ENCODE measurements at places on chromosomes 4 and X.

GRCh38 chr4:147971116-147971515 lies 239.2 kb downstream of the ARHGAP10 start:
- DNase-seq = no peak

DNA sequence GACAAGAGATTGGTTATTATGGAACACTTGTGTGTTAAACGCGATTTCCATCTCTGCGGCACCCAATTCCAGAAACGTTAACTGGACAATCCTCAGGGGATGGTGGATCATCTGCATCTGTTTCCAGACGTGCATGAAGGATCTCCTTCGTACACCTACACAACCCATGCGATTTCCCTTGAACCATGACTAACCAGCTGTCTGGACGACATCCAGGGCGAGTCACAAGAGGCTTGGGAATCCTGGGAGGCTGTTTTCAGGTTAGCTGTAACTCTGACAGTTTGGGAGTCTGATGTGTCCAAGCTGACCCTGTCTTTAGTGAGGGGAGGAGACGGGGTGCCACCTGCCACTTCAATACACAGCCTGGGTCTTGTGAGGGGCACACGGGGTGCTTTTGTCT lies 84.5 kb downstream of the GATB start:
- no peak for DNase-seq

DNA sequence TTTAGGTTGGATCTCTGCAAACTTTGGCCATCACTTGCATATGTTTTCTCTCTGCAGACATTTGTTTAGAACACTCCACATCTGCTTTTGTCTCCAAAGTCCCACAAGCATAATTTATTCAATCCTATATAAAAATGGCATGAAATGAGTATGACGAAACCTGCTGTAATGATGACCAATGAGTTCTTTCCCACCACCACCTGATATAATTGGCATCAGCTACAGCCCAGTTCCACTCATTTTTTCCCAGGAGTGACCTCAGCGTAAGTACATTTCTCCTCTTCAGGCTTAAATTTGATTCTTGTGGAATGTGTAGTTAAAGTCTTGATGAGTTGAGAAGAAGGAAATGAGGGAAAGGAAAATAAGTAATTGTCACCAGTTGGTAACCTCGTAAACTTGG lies 205.1 kb downstream of the AWAT2 start:
- no peak for DNase-seq

DNA sequence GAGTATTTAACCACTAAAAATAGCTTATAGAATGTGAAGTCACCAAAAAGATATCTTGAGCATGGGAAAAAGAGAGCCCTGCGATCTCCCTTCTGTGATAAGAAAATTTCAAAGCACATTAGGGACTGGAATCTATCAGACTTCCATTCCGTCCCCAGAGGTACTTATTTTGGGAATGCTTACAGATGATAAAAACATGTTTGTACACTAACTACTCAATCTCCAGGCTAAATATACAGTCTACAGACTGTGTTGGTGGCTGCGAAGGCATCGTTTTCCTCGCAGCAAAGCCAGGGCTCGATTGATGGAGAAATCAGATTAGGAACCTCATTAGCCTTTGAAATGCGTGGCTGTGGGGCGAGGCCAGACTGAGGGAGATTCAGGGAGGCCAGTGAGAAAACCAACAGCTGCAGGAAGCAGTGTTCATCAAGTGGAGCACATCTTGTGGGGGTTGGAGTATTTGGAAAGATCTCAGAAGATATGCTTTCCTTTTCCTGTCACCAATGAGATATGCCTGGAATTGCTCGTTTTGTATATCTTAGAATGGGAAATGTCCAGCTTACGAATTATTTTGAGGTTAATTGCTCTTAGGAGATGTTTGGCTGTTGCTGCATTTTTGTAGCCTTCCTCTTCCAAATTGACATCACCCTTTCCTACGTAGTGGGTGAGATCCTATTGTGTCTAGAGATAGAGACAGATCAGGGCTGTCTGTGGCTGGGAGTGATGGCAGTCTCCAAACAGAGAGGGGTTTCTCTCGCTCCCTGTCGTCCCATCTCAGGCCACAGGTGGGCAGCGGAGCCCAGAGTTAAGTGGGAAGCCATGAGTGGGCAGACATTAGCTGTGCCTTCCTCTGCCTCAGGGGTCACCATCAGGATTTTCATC lies 224.9 kb upstream of the FAT1 start:
- no peak for DNase-seq

GRCh38 chrX:11531226-11531625 lies 134.5 kb downstream of the ARHGAP6 start:
- no peak for DNase-seq

DNA sequence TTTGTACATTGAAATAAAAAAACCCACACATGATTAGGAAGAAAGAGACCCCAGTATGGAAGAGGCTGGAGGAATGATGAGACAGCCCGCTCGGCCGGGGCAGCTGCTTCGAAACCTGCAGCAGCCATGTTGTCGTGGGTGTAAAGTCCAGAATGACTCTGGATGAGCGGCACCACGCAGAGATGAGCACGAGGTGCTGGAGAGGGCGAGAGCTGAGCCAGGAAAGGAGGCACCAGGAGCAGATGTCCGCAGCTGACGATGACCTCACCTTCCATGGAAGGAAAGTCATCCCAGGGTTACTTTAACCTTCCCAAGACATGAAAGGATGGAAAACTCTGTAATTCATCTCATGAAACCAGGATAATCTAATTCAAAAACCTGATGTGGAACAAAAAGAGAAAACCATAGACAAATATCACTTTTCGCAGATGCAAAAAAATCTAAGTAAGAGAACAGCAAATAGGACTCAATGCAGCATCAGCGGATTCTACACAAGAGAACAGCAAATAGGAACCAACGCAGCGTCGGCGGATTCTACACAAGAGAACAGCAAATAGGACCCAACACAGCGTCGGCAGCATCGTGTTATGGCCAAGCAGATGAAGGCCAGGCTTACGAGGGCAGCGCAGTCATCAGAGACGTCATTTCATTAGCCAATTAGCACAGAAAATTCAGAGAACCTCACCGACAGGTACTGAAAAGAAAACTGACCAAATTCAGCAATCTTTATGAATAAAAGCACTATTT lies 25.9 kb upstream of the SPON2 start:
- DNase-seq = no peak

- no peak for DNase-seq
These were observed 1677.3 kb upstream of the TENM3 start for GRCh38 chr4:180565856-180566431.

DNA sequence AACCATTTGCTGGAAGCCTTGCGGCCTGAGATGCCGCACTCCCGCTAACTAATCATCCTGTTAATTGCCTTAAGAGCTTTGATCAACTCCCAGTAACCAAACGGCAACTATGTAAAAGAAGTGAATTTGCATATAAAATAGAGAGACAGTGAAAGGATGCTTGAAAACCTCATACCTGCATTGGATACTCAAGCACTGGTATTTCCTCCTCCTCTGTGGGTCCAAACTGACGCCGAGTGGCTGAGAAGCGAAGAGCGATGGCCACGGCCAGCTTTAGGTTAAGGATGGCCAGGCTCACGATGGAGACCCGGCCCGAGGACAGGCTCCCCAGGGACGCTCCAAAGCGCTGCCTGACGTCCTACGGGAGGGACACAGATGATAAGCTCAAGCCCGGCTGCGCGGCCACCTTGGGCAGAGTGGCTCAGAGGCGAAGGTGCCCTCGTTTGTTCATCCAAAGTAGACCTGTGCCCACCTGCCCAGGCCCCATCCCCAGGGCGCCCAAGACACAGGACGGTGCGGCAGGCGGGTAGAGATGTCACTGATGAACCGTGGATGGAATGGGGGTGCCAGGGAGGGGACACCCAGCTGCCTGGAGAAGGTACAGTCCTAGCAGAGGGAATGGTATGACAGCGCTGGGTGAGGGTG lies 43.6 kb downstream of the ACOX3 start:
- no peak for DNase-seq

DNA sequence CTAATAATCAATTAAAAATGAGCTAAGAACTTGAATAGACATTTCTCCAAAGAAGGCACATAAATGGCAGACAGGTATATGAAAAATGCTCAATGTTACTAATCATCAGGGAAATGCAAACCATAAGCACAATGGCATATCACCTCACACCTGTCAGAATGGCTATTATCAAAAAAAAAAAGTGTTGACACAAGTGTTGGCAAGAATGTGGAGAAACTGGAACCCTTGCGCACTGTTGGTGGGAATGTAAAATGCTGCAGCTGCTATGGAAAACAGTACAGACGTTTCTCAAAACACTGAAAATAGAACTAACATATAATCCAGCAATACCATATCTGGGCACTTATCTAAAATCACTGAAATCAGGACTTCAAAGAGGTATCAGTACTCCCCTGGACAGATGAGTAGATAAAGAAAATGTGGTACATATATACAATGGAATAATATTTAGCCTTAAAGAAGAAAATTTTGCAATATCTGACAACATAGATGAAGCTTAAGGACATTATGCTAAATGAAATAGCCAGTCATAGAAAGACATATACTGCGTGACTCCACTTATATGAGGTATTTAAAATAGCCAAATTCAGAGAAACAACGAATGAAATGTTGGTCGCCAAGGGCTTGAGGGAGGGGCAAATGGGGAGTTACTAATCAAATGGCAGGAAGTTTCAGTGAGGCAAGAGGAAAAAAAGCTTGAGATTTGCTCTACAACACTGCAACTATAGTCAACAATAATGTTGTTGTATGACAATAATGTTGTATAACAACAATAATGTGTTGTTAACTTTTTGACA lies 175.5 kb downstream of the WDFY3 start:
- no peak for DNase-seq

- no peak for DNase-seq
These were observed 895 bp upstream of the OPN1LW start for GRCh38 chrX:154142950-154143745.

DNA sequence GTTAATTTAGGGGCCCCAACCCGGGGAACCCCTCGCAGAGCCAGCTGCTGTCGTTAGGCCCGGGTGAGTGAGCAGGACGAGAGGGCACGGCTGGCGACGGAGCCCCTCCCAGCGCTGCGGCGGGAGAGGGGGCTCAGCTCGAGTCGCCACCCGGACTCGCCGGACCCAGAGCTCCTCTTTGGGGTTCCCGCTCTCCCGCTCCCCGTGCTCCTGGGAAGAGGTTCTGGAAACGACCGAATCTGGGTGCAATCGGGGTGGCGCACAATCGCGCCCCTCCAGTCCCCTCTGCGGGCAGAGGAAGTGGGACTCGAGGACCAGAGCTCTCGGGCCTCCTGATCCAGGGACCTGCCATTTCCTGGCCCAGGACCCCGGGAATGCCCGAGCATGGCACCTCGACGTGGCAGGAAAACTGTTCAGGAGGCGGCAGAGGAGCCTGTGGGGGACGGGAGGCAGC lies 37.3 kb upstream of the ARAF start:
- no peak for DNase-seq

DNA sequence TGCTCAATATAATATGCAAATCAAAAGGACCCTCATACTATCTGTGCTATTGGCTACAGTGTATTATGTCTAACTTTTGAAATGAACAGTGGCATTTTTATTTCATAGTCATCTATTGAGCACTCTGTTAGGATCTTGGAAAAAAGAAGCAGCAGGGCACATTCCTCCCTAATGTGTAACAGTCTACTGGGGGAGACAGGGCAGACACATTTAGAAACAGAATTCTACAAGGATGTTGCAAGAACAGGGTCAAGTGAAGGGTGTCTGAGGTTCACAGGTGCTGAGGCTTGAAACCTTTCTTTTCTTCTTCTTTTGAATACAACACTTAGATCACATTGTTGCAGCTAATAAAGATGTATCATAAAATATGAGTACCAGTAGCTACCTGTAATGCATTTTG lies 129.7 kb upstream of the SLC4A4 start:
- DNase-seq = no peak

GRCh38 chr4:138925495-138925894 lies 90.1 kb upstream of the NOCT start:
- no peak for DNase-seq

DNA sequence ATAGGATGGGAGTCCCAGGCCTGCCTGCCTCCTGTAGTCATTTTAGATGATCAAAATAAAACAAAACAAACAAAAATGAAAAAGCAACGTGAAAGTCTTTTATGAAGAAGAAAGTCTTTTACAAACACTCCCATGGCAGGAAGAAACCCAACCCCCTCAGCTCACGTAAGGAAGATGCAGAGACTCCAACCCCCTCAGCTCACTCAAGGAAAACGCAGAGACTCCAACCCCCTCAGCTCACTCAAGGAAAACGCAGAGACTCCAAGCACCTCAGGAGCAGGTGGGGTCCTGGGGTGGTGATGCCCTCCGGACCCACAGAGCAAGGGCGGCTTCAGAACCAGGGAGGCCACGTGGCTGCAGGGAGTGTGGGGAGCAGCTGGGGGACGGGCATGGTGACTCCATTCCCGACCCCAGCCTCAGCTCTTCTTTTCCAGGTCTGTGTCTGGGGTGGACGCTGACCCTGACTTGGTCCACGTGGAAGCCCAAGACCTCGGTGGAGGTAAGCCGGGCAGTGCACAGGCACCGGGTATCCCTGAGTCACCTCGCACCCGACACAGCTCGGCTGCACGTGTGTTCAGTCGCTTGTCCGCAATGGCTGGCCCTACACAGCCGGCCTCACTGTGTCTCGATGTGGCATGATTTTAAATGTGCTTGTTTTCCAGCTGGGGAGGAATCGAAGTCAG lies 226.5 kb upstream of the PSAPL1 start:
- no peak for DNase-seq

- DNase-seq = no peak
These were observed 22.9 kb upstream of the STPG2 start for GRCh38 chr4:98166025-98166730.

GRCh38 chr4:122331195-122331594 lies 47.6 kb upstream of the ADAD1 start:
- DNase-seq = no peak

DNA sequence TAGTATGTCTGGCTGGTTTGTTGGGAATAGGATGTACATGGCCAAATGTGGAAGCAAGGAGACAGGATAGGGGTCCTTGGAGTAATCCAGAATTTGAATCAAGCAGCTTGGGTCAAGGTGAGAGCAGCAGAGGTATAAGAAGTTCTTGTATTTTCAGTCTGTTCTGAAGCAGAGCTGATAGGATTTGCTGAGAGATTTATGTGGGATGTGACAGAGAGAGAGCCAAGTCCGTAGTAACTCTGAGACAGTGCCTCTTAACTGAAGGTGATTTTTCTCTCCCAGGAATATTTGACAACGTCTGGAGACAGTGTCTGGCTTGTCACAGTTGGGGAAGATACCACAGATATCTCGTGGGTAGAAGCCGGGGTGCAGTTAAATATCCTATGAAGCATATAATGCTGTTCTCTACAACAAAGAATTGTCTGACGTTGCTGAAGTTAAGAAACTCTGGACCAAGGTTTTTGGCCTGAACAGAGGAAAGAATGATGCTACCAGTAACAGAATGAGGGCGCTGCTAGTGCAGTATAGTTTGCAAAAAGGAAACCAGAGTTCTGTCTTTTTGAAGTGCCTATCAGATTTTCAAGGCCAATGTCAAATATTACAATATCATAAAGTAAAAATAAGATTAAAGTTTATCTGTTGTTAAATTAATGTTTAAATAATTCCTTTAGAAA lies 184.0 kb downstream of the ARHGAP24 start:
- no peak for DNase-seq
